ENCODE measurements at places on chromosomes 12 and 14. TPM values are rescaled to one million over a fixed set of nuclear protein-coding genes. Genes with fewer than 3 reads are reported as not detected.

B4GALNT1 gene
- 2.8 TPM for total RNA-seq

OR4E2 gene
- not detected for total RNA-seq

MTHFD1 gene
- 96.5 TPM for total RNA-seq

- DNase-seq = no peak
Observed at GRCh38 chr12:26617513-26617912, 215.5 kb downstream of the ITPR2 start.

GRCh38 chr12:66428870-66429269, 126.6 kb downstream of the HELB start:
- no peak for DNase-seq

DNA sequence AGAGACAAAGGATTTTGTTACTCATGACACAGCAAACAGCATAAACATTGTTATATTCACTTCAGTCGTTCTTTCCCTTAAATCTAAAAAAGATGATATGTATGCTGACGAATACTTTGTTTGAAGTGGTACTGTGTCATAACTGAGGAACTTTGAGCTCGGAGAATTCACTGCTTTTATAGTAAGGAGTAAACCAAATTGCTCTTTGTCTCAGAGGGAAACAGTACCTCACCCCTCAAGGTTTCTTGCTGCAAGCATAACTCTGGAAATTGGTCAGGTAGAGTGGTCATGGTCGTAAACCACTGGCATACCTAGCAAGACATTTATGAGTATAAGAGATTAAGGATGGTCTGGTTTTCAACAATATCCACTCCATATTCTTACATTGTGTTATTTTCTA, 160.2 kb upstream of the OR4E1 start:
- DNase-seq = no peak

DNA sequence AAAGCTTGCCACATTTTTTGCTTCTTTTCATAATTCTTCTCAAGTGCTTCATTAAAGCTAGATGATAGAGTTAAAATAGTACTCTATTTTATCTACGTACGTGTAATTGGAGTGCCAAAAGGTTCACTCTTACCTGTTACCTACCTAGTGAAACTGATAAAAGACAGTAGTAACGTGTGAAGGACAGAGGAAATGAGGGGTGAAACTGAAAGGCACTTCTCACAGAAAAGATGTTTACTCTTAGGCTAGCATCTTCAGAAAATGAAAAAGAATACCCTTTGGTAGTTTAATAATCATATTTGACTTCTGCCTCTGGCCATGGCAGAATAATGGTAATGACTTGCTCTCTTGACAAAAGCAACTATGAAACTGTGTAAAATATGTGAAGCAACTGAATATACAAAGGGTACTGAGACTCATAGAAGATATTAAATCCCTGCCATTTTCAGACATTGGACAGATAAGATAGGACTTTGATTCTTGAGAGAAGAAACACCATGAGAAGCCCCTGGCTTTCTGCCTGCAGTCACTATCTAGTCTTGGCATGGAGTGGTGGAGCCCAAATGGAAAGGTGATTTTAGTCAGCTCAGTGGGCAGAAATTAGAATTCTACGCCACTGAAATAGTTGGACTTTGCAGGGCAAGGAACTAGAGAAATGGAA, 6.3 kb upstream of the EVL start:
- no peak for DNase-seq

DNA sequence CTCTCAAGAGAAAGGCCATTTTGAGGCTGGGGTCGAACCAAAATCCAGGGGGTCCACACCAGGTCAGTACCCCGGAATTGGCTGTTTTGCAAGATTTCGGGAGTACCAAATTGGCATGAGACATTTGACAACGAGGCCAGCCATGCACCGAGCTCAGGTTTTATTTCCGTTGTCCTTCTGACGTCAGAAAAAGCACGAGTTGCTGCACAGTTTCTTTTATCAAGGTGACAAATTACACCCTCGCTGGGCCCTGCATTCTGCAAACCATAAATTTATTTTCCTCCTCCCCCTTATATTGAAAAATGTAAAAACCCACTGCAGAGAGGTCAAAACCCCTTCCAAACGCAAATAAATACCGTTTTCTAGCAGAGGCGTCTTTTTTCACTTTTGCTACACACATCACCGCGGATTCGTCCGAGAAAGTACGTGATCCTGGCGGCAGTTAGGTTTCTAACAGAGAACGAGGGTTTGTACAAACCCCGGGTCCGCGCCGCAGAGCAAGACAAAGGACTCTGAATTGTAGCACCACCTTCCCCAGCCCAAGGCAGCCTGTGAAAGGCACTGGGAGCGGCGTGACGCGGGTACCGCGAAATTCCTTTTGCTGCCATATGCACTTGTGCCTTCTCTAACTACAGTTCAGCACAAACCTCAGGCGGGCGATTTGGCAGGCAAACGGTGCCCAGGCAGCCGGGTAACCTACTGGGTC, 1.8 kb downstream of the SLC38A1 start:
- peak; percentile 12 for DNase-seq
